G401 (cell line): ENCODE measurements at places on chromosomes 1 and 21. TPM values are rescaled to one million over a fixed set of nuclear protein-coding genes. Genes with fewer than 3 reads are reported as not detected.
A peak's percentile ranks its signal among the peaks of the same experiment; 100 is the strongest.

- no peak for DNase-seq
Observed at GRCh38 chr1:89545264-89546038, 20.8 kb downstream of the LRRC8B start.

GRCh38 chr1:202167708-202168415, 7.5 kb upstream of the PTPN7 start:
- DNase-seq: peak; percentile 10

DNA sequence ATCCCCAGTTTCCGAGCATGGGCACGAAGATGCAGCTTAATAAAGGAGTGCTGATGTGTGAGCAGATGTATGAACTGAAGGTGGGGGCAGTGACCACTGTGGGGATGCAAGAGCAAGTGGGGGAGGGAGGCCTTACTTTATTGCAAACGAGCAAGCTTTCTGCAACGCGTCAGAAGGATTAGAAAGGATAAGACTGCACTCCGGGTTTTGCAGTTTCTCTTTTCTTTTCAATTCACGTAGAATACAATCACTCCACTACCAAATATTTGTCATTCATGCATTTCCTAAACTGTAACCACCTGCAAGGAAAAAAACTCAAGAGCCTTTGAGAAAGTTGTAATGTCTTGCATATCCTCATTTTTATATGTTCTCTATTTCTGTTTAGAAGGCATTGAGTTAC, 4.3 kb upstream of the OR2C3 start:
- no peak for DNase-seq

- no peak for DNase-seq
Observed at GRCh38 chr21:16815243-16815642, 697.6 kb upstream of the CXADR start.

DNA sequence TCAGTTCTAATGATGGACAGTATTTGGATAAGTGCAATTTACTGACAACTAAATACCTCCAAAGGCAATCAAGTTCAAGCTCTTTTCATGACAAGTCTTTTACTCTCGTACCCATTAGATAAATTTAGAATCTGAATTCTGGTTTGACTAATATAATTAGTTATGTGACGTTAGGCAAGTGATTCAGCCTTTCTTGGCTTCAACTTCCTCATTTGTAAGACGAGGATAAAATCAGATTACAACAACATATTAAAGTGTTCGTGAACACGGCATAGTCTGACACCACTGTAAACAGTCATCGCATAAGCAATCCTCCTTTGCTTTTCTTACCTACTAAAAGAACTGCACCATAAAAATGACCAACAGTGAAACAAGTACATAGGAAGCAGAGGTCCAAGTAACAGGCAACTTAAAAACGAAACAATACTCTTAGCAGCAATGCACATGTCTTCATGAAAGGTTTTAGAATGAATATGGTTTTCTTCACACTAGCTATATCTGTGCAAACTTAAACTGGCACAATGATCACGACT, 25.7 kb downstream of the COA6 start:
- DNase-seq: no peak

DNA sequence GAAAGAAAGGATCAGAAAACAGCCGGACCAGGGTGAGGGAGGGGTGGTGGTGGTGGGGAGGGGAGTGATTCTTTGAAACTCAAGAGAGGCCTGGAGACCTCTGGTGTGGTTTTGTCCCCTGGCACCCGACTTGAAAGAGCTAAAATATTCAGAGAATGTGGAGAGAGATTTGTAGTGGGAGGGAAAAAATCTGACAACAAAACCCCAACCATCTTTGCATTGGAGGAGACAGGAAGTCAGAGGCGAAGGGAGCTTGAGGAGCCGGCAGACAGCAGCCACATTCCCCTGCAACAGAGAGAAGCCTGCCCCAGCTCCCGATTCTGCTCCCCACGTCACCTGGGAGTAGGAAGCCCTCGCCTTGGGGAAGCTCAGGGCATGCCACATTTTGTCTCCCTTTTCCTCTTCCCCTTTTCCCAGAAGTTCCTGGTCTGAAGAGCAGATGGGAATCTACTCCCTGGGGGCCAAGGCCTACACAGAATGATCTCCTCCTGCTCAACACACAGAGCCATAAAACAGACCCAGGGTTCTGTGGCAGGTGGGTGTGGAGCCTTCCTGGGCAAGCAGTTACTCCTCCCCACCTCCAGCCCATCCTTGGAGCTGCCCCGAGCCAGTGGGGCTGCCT, 84.9 kb downstream of the ITPKB start:
- no peak for DNase-seq

DNA sequence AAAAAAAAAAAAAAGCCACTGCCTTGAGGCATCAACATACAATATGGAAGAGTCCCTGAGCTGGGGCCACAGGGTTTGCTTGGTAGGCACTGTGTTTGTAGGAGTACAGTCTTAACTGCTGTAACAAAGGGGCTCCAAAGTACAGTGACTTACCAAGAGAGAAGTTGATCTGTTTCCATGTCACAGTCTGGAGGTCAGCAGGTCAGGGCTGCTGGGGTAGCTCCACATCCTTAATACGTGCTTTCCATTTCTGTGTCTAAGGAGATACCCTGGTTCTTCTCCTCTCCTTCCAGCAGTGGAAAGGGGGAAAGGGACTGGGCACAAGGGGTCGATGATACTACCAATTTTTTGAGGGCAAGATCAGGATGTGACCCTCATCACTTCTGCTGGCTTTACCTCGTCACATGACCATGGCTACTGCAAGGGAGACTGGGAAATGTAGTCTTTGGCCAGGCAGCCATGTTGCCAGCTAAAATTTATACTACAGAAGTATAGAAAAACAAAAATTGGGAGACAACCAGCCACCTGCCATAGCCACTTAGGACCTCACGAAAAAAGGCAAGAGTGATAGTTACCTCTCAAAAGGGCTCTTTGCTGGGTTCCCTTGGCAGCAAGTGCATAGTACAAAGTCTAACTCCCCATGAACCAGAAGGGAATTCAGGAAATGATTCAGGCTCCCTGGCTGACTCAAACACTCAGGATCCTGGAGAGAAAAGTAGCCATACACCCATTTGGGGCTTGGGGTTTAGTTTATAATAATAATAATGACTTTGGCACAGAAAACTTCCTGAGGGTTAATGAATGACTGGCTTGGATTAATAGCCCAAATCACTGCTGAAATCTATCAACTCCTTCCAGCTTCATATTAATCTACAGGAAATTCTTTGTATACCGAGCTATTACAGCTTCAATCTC, 52.7 kb upstream of the ATP5PO start:
- no peak for DNase-seq

DNA sequence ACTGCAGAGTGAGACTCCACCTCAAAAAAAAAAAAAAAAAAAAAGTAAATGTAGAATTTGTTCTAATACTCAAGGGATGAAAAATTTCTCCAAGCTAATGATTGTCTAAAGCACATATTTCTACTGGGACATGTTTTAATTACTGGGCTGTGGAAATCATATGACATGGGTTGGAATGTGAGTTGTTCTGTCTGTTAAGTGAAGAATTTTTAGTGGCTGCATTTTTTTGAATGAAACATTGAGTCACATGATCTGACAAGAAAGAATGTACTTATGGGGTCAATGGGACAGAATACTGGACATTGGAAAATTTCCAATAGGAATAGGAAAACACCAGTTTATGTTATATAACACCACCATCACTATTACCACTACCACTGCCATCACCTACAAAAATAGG, 123.8 kb upstream of the IVNS1ABP start:
- no peak for DNase-seq

DNA sequence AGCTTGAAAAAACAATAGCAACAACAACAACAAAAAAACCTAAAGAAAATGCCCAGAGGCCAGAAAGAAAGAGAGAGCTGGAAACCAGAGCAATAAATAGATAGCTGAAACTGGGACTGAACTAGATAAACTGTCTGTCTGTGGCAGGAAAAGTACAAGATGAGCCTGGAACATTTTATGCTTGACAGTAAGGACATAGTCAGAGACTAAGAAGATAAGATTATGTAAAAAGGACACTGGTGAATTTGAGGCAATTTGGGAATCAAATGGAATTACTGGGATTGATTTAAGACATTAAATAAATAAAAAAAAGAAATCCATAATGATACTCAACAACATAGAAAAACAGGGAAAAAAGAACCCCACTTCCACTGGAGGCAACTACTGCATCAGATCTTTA, 1.7 kb upstream of the KIFAP3 start:
- DNase-seq: no peak

GRCh38 chr1:41662061-41662764, 177.7 kb upstream of the EDN2 start:
- DNase-seq: peak; percentile 22

GRCh38 chr21:31848326-31848985, 24.4 kb upstream of the HUNK start:
- DNase-seq: no peak

DNA sequence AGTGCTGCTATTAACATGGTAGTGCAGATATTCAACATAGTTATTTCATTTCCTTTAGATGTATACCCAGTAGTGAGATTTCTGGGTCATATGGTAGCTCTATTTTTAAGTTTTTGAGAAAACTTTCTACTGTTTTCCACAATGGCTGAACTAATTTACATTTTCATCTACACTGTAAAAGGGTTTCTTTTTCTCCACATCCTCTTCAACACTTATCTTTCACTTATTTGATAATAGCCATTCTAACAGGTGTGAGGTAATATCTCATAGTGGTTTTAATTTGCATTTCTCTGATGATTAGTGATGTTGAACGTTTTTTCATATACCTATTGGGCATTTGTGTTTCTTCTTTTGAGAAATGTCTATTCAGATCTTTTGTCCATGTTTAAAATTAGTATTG, 149.8 kb downstream of the PDE4B start:
- no peak for DNase-seq

DNA sequence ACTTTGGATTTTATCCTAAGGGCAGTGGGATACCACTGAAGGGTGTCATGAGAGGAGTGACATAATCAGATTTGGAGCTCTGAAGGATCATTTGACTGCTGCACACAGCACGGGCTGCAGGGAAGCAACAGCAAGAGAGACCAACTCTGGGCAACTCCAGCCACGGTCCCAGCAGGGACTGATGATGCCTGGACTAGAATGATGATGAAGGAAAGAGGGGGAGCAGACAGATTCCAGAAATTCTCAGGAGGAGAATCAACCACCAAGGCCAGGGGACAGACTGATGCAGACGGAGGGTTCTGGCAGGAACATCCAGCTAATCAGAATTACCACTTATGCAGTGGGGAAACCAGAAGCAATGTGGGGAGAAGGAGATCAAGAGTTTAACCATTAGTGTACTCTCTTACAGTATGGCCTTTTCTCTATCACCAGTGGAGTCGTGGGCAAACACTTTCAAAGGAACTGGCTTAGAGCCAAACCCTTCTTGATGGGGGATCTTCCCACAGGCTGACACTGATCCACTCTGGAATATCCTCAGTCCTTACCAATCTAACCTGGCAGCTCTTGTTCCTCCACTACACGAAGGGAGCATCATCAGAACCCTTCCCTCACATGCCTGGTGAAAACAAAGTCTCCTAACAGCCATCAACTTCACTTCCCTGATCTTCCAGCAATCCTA, 3.3 kb downstream of the URB1 start:
- no peak for DNase-seq

DNA sequence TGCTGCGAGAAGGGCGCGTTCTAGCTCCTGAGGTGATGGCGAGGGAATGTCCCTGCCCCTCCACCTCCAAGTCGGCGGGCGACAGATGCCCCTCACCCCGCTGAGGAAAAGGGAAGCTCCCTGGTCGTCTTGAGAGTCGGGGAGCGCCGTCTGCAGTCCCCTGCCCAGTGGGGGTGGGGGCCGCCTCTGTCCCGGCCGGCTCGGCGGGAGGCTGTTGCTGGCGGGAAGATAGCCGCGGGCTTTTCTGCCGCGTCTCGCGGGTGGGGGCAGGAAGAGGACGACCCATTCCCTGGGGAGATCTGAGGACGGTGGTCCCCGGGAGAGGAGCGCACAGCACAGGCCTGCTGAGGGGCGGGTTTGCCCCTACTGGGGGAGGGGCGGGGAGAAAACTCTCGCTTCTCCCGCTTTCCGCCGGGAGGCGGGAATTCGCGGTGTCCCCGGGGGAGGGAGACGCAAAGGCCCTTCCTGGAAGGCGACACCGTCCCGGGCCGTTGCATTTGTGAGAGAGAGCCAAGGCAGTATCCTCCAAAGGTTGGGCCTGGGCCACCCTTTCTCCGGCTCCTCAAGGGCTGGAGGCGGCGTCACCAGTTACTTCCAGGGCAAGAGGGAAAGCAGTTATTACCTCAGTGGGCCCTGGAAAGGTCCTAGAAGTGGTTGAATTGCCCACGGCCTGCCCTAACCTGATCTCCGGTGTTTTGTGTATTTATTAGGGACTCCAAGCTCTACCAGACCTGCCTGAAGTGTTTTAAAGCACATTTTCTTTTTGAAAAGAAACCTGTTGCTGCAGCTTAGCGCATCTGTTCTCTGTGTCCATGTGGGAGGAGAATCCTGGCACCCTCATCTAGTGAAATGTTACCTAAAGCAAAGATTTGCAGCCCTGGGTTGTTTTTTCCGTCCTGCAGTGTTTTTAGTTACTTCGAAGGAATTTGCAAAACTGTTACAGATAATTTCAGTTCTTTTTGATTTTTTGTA, 648 bp downstream of the S100PBP start:
- peak; percentile 66 for DNase-seq

GRCh38 chr1:13662493-13662892, 37.5 kb upstream of the PRDM2 start:
- no peak for DNase-seq

- no peak for DNase-seq
Observed at GRCh38 chr1:167617153-167618147, 12.6 kb upstream of the RCSD1 start.

- no peak for DNase-seq
Observed at GRCh38 chr1:150126811-150127210, 22.9 kb upstream of the PLEKHO1 start.

DNA sequence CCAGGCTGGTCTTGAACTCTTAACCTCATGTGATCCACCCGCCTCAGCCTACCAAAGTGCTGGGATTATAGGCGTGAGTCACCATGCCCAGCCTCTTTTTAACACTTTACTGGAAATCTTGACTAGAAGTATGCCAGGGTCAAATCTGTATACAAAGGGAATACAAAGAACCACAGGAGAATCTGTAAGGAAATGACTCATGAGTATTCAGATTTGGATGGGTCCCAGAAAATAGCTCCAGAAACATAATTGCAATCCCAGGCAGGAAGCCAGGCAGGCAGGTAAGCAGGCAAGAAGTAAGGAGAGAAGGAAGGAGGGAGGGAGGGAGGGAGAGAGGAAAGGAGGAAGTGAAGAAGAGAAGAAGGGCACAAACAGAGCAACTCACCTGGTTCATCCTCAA, 22.8 kb upstream of the TIAM1 start:
- peak; percentile 83 for DNase-seq

GRCh38 chr1:87151500-87152421, 176.9 kb upstream of the LMO4 start:
- no peak for DNase-seq

- peak; percentile 82 for DNase-seq
Observed at GRCh38 chr21:15928196-15928595, 198.4 kb downstream of the USP25 start.

- DNase-seq: no peak
Observed at GRCh38 chr21:46185716-46186115, 1.5 kb upstream of the SPATC1L start.

SCAF4 gene
- 2.1 and 4.1 TPM in 2 replicates for total RNA-seq

AMPD1 gene
- total RNA-seq: not detected in 2 replicates

GUCA2A gene
- total RNA-seq: not detected in 2 replicates

CD52 gene
- 0.55 and 2.3 TPM in 2 replicates for total RNA-seq

UBL4B gene
- total RNA-seq: not detected in 2 replicates

IL10 gene
- not detected in 2 replicates for total RNA-seq

C1QTNF12 gene
- total RNA-seq: 5.1 and 13.3 TPM in 2 replicates

ADAMTS1 gene
- total RNA-seq: 75.1 and 86.8 TPM in 2 replicates

GNG12 gene
- total RNA-seq: 2.6 and 4.7 TPM in 2 replicates

LDLRAD1 gene
- total RNA-seq: not detected in 2 replicates

RNU1-4 gene
- not detected in 2 replicates for total RNA-seq

PSMB4 gene
- 518 and 580 TPM in 2 replicates for total RNA-seq

HPDL gene
- not detected in 2 replicates for total RNA-seq

MANEAL gene
- total RNA-seq: 22.0 and 31.3 TPM in 2 replicates

INSRR gene
- total RNA-seq: not detected in 2 replicates

CYP4B1 gene
- total RNA-seq: not detected in 2 replicates

PTAFR gene
- 0.27 and 0.49 TPM in 2 replicates for total RNA-seq
